Endothelial cell (in vitro differentiated cells): ENCODE measurements at places on chromosomes 7 and 10. TPM values are rescaled to one million over a fixed set of nuclear protein-coding genes. Genes with fewer than 3 reads are reported as not detected.

DNA sequence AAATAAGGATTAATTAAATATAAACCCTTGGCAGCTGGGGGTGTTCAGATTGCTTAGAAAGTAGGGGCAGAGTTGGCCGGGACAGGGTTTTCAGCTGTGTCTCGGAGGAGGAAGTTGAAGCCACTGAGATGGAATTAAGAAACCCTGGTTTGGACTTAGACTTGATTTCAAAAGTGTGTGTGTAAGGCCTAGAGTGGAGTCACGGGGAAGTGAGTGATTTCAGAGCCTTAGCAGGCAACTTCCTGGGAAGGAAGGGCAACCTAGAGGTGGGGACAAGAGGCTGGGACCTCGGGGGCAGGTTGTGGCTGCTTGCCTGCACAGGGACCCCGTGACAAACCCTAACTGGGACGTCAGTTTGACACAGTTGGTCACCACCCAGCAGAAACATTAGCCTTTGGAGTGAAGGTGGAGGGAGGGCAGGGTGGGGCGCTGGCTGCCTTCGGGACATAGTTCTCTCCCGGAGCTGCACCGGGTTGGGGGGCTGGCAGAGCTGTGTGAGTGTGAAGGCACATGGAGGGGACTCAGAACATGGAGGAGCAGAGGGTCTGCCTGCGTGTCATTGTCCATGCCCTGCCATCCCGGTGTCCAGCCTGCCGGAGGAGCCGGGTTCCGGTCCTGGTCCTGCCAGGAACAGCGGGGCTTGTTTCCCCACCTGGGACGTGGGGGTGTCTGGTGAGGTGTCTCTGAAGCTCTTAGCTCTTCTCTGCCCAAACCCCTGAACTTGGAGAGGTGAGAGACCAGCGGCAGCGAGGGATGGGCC is 1.8 kb downstream of the BRI3 start:
- peaks cover 15% of the 10 kb centered on the region for H3K27me3 ChIP-seq
- H3K4me1 ChIP-seq, result peaks cover 38% of the 10 kb centered on the region
- peak overlapping the region; percentile 97 for H3K4me3 ChIP-seq
- DNase-seq, result no peak
- H3K36me3 ChIP-seq, result peaks cover 13% of the 10 kb centered on the region

GRCh38 chr7:29042824-29043231 is 84.7 kb upstream of the TRIL start:
- no peak for DNase-seq
- peaks cover 40% of the 10 kb centered on the region for H3K4me1 ChIP-seq
- no peak overlapping the region for H3K27ac ChIP-seq

DNA sequence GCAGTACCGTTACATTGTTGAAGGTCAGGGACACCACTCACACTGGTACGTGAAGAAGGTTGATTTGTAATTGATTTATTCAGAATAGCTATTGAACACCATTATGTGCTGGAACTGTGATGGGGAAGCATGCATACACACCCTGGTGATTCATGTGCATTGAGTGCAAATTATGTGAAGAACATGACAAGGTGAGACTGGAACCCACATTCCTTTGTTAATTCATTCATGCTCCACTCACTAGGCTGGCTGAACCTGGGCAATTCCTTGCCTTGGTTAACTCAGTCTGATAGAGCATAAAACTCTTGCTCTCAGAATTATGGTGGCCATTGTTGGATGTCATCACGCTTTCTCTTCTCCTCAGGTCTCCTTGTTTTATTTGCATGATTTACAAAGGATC is 67.3 kb upstream of the TPK1 start:
- H3K36me3 ChIP-seq, result no peaks in the 10 kb centered on the region
- H3K4me3 ChIP-seq, result no peak overlapping the region
- DNase-seq, result no peak
- H3K4me1 ChIP-seq, result peaks cover 6% of the 10 kb centered on the region
- H3K27ac ChIP-seq, result no peak overlapping the region

- H3K27ac ChIP-seq, result no peak overlapping the region
- DNase-seq, result no peak
- no peaks in the 10 kb centered on the region for H3K27me3 ChIP-seq
Observed at GRCh38 chr7:132234711-132235110, 341.6 kb downstream of the PLXNA4 start.

Gene CDC14C
- total RNA-seq, result not detected

Gene PTPRN2
- 0.18 TPM for total RNA-seq

Gene RARRES2
- total RNA-seq, result 4.9 TPM

Gene GJC3
- 1.8 TPM for total RNA-seq
